ENCODE measurements at places on chromosomes 13 and 19.

GRCh38 chr13:112596235-112596634 is 8.3 kb upstream of the TUBGCP3 start:
- DNase-seq, result no peak

- DNase-seq, result no peak
These were observed 12.0 kb upstream of the DZIP1 start for GRCh38 chr13:95656386-95657015.

GRCh38 chr19:8403820-8404109 is 9.3 kb upstream of the MARCHF2 start:
- DNase-seq, result no peak

- no peak for DNase-seq
These were observed 24.1 kb downstream of the SPC24 start for GRCh38 chr19:11131471-11131870.

GRCh38 chr19:42098781-42099180 is 22.8 kb downstream of the ZNF574 start:
- DNase-seq, result no peak

GRCh38 chr13:110371550-110372465 is 64.7 kb downstream of the COL4A2 start:
- DNase-seq, result peak; percentile 50

GRCh38 chr19:19744641-19745040 is 11.7 kb upstream of the ZNF14 start:
- no peak for DNase-seq

DNA sequence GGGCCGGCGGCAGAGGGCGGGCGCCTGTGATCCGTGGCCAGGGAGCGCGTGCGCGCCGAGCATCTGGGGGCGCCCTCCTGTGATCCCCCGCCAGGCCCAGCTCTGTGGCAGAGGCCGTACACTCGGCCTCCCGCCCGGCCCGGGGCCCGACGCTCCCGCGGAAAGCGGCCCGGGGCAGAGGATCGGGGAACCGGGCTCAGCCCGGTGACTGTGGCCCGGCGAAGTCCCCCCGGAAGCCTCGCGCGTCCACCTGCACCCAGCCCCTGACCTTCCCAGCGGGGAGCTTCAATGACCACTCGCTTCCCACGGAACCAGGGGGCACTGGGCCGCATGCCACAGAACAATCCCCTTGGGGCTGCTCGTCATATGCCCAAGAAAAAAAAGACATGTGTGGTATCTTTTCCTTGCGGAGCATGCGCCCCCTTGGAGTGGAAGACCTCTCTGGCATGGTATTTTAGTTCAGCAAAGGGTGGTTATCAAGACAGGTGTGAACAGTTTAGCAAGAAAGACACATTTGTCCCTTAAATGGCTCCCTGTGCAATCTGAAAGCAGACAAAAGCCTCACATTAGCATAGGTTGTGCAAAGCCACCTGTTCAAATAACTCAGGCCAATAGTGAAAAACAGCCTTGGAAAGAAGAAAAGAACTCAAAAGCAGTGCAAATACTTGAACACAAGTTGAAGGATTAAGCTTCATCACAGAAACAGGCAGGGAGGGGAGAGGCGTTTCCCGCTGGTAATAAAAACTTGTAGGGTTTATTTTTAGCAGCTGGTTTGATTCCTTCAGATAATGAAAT is 290.9 kb upstream of the SOX21 start:
- DNase-seq, result no peak

DNA sequence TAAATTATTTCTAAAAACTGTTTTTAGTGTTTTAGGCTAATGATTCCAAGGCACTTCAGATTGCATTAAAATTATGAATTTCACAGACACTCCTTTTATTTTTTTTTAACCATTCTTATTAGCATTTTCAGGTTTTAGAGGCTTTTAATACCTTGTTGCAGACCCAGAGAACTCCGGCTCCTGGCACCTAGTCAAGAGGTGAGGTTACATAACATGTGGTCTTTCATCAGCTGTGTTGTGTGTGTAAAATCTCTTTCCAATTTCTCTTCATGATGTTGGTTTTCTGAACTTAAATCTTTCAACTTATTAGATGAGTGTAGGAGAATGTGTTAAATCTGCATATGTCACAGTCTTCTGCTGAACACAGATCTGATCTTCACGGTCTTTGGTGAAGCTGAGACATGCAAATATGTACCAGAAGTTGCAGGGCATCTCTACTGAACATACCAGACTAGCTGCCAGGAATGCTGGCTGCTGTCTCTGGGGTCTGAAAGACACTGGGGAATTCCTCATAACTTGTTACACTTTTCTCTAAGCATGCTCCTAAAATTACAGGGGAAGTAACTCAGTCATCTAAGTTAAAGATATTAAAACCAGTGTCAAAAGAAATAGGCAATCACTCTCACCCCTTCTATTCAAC is 1165.3 kb downstream of the EFNB2 start:
- no peak for DNase-seq

- peak; percentile 44 for DNase-seq
These were observed 32.4 kb downstream of the RASA3 start for GRCh38 chr13:114099918-114100445.

DNA sequence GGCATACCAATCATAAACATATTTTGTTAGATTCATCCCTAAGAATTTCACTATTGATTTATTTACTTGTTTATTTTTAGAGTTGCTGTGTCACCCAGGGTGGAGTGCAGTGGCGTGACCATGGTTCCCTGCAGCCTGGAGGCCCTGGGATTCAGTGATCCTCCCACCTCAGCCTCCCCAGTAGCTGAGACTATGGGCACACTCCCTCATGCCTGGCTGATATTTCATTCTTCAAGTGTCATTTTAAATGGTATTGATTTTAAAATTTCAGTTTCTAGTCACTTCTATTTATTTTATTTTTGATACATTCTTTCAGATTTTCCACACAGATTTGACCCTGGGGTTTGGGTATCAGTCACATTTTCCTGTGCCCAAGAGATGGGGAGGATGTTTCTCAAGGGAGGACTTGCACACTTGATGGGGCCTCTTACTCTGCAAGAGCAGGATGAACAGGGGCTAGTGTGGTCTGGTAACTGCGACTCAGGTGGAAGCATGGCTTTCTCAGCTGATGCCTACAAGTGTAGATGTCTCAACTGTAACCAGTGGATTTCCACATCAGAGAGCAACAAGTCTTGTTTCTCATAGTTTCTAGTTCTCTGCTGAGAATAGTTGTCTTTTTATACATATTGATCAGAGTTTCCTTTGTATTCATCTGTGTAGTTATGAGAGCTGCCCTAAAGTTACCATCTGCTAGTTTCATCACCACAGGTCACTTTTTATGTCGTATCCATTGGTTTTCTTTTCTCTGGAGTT is 40.2 kb downstream of the CCNE1 start:
- DNase-seq, result no peak

DNA sequence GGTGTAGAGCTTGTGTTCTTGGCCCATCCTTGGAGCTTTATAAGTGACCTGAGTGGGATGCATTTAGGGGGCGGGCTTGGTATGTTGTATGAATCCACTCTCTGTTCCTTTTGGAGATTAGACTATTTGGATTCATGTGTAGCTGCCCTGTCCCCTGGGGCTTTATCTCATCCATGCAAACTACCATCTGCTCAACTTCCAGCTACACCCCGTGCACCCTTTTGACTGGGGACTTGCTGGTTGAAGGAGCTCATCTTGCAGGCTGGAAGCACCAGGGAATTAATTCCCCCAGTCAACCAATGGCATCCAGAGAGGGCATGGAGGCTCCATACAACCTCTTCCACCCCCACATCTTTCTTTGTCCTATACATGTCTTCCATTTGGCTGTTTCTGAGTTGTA is 6.1 kb downstream of the CLEC4M start:
- no peak for DNase-seq

- no peak for DNase-seq
These were observed 12.4 kb upstream of the SIAH3 start for GRCh38 chr13:45863709-45864590.

GRCh38 chr13:107716741-107717140 is 498.6 kb downstream of the LIG4 start:
- DNase-seq, result no peak

GRCh38 chr13:72100339-72100738 is 233.3 kb upstream of the DACH1 start:
- no peak for DNase-seq

DNA sequence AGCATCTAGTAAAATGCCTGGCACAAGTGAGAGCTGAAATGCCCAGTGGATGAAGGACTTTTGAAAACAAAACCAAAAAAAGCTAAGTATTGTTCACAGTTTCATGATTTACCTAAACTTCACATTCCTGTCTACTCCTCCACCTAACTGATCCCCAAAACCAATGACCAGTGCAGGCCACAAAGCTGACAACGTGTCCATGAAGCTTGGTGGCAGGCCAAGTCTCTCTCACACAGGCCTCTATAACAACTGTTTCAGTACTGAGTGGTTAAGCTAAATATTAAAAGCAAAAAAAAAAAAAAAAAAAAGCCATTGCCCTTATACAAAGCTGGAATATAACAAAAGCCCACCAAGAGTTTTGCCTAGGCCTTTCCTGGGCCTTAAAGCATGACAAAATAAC is 36.4 kb downstream of the STK24 start:
- no peak for DNase-seq

- peak; percentile 96 for DNase-seq
These were observed 20.1 kb upstream of the EBPL start for GRCh38 chr13:49711218-49711863.

DNA sequence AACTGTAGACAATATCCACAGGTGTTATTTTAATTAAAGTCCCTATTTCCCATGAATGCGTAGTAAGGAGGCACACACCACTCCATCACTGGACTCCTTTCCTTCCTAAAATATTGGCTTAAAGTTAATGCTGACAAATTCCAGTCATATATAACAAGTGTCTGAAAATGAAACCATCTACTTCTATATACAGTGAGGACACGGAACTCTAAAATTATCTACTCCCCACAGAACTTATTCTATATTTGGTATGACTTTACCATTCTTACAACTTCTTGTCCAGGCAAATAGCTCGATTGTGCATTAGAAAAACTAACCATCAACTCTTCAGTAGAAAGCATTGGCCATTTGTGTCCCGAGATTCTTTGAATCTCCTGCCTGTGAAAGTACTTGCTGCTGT is 1560.2 kb downstream of the EFNB2 start:
- no peak for DNase-seq

- no peak for DNase-seq
These were observed 131.5 kb downstream of the SHISA2 start for GRCh38 chr13:25920277-25920676.

- no peak for DNase-seq
These were observed 31.8 kb downstream of the DOCK9 start for GRCh38 chr13:98945863-98946605.

GRCh38 chr19:10191347-10191746 is 3.4 kb downstream of the DNMT1 start:
- DNase-seq, result peak; percentile 95

GRCh38 chr13:31072041-31072440 is 89.7 kb downstream of the HSPH1 start:
- peak; percentile 41 for DNase-seq

- DNase-seq, result no peak
These were observed 461.7 kb downstream of the KLF12 start for GRCh38 chr13:73672492-73672891.

DNA sequence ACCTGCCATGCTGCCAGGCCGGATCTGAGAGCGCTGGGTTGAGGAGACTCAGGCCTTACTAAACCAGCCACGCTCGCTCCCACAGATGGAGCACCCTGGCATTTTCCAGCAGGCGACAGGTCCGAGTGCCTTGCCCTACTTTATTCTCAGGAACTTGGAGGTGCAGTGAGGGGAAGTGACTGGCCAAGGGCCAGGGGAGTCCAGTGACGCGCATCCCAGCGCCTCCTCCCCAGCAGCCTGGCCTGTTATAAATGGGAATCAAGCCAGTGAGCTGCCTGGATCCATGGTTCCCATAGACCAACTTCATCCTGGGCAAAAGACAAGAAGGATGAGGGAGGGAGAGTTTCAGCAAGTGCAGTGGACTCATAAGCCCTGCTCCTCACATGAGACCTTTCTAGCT is 35.5 kb downstream of the TMED1 start:
- DNase-seq, result peak; percentile 16

DNA sequence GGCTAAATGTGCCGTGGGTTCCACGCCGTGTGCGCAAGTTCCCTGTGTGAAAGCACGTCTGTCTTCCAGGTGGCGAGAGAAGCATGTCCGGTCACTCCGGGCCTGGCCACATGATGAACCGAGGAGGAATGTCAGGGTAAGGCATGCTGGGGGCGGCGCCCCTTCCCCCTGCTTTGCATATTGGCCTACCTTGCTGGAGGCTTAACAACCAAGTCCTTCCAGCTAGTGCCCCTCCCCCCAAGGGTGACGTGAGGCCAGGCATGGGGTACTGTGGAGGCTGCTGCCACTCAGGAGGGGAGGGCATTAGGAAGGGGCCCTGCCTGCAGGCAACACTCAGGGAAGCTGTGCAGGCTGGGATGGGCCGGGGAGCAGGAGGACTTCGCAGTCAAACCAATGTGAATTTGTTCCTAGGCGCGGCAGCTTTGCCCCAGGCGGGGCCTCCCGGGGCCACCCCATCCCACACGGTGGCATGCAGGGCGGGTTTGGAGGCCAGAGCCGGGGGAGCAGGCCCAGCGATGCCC is 12.5 kb downstream of the MICOS13 start:
- DNase-seq, result no peak

GRCh38 chr19:30363073-30363472 is 9.1 kb upstream of the ZNF536 start:
- no peak for DNase-seq

- no peak for DNase-seq
These were observed 1.8 kb upstream of the SIGLEC12 start for GRCh38 chr19:51503286-51503817.

DNA sequence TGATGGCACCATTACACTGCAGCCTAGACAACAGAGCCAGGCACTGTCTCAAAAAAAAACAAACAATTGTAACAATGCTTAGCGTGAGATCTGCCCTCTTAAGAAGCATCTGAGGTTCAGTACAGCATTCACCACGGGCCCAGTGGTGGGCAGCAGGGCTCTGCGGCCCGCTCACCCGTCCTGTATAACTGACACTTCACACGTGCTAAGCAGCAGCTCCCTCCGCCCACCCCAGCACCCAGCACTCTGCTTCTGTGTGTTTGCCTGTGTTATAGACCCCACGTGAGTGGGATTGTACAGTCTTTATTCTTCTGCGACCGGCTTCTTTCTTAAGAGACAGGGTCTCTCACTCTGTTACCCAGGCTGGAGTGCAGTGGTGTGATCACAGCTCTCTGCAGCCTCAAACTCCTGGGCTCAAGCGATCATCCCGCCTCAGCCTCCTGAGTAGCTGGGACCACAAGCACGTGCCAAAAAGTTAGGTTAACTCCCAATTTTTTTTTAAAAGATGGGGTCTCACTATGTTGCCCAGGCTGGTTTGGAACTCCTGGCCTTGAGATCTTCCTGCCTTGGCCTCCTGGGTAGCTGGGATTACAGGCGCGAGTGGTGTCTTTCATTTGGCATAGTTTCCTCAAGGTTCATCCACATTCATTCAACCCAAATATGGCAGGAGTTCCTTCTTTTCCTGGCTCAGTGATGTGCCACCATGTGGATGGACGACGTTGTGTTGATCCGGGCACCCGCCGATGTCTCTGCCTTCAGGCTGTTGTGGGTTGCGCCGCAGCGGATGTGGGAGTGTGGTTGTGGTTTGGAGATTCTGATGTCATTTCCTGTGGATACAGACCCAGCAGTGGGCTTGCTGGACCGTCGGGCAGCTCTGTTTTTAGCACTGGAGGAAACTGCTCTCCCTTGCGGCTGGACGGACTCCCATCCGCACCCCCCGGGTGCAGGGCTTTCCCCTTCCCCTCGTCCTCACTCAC is 170.0 kb downstream of the KDM4B start:
- DNase-seq, result peak; percentile 47
